Posterior cingulate gyrus (tissue), 11 donors: ENCODE measurements at places on chromosomes 7 and 10.

DNA sequence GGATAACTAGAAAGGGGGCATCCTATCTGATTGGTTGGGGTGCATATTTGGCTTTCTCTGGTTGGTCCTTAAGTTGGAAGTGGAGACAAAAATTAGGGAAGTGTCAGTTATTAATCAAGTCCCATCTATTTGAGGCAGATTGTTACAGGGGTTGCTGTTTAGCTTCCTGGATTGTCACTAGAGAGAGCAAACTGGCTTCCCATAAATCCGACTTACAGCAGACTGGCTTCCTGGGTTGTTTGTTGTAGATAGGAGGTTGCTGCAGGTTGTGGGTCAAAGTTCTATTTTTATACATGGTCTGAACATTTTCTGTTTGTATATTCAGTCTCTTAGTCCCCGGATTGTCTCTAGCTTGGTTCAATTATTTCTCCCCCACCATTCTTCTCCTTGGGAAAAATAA, 106.1 kb upstream of the HABP2 start:
- DNase-seq: no peak

GRCh38 chr7:38781991-38782390, 127.0 kb downstream of the VPS41 start:
- no peak for DNase-seq

GRCh38 chr7:87036985-87037384, 22.5 kb downstream of the ELAPOR2 start:
- no peak for DNase-seq

DNA sequence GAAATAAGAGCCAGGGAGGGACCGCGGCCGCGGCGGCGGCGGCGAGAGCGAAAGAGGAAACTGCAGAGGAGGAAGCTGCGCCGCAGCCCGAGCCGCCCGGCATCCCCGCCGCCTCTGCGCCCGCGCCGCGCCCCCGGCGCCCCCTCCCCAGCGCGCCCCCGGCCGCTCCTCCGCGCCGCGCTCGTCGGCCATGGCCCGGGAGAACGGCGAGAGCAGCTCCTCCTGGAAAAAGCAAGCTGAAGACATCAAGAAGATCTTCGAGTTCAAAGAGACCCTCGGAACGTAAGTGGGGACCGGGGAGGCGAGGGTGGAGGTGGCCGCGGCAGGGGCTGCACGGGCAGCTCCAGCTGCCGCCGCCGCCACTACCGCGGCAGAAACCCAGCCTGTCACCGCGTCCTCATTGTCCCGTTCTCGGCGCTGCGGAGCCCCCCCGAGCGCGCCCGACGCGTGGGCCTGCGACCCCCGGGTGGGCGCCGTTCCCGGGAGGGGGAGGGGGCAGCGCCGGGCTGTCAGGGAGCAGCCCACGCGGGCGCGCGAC, 351 bp downstream of the CAMK1D start:
- no peak for DNase-seq

- no peak for DNase-seq
Observed at GRCh38 chr10:46555366-46555712, 1.1 kb downstream of the GPRIN2 start.

- no peak for DNase-seq
Observed at GRCh38 chr7:159212226-159212625, 67.6 kb upstream of the VIPR2 start.

- no peak for DNase-seq
Observed at GRCh38 chr10:80318742-80319141, 29.3 kb upstream of the MAT1A start.
